AG20443 (cell line): ENCODE measurements at places on chromosomes 7 and 10.

DNA sequence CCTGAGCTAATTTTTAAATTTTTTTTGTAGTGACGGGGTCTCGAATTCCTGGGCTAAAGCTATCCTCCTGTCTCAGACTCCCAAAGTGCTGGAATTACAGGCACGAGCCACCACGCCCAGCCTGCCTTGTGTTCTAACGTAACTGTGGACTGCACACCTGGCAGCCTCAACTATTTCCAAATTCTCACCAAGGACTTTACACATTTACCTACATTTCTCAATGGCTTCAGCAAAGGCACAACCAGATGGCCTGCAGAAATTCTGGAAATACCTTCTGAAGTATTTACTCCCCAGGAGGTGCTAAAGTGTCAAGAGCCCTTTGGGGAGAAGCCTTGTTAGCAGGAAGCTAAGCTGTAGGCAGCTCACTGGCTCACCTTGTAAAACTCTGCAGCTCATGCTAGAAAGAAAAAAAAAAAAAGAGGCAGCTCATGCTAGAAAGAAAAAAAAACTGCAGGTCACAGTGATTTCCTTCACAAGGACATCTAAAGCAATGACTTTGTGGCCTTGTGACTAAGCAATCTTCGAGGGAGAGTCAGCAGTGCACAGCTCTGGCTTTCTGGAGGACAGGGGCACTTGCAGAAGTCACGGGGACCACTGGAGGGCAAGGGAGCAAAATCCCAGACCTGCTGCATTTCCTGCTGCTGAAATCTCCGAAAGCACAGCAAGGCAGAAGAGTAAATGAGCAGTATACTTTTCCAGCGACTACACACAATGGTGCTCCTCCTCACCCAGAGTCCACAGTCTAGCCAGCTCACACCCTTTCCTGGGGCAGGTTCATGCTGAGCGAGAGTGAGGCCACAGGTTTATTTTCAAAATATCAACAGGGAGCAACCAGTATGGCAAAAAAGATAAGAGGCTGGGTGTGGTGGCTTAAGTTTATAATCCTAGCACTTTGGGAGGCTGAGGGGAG lies 40.4 kb downstream of the BAIAP2L1 start:
- no peak for DNase-seq

- DNase-seq = peak; percentile 30
These were observed 38.4 kb downstream of the ATXN7L1 start for GRCh38 chr7:105837765-105838626.

DNA sequence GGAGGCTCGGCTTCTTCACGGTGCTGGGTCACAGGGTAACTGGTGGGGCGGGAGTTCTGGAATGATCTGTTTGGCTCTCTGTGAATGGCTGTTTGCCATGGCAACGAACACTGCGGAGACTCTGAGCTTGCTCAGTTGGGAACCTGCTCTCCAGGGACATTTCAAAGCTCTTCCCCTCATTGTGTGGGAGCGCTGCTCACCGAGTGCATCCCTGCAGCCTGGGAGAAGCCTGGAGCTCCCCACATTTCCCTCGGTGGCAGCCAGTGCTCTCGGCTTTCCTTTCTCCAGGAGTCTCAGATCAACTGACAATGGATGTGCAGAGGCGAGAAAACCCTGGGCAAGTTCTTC lies 57.6 kb upstream of the CACUL1 start:
- DNase-seq = no peak

- DNase-seq = no peak
These were observed 11.4 kb downstream of the FAM241B start for GRCh38 chr10:69641261-69641980.

DNA sequence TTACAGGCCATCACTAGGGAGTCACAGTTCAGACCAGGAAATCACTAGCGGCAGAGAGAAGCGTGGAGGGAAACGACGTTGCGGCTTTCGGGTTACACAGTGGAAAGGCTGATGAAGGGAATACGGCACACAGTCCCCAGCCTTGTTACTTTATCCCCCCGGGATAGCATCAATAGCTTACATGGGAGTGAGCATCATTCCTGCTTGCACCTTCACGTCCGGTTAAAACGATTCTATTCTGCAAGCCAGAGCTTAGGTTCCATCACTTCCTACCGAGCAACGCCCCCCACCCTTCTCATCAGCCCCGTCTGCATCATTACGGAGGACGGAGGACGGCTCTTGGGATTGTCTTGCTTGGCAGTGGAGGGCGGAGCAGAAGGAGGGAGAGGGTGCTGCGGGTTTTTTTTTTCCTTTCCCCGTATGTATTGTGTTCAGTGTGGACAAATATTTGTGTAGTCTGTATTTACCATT lies 124.9 kb downstream of the CLEC2L start:
- DNase-seq = no peak
